Activated T-cell treated with anti-CD3 and anti-CD28 coated beads for 4 hours (primary cell): ENCODE measurements at places on chromosomes 5 and 9.

- no peak for DNase-seq
These were observed 43.4 kb upstream of the TMC1 start for GRCh38 chr9:72477930-72478518.

DNA sequence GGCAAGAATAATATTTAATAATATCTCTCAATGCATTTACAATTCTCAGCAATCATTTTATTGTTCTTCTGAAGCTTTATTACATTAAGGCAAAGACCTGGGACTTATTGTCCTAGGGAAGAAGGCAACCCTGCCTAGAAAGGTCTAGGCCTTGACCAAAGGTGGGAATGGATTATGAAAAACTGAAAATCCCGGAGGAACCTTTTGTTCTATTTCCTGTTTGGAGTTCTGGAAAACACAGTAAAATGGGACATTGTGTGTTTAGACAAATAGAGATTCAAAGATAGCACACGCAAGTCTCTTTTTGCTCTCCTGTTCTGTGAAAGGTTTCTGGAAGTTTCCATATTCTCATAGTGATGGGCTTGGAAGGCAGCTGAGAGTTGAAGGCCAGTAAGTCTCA, 31.1 kb downstream of the BAAT start:
- DNase-seq = no peak

GRCh38 chr5:151577566-151577965, 13.6 kb downstream of the FAT2 start:
- DNase-seq = no peak

DNA sequence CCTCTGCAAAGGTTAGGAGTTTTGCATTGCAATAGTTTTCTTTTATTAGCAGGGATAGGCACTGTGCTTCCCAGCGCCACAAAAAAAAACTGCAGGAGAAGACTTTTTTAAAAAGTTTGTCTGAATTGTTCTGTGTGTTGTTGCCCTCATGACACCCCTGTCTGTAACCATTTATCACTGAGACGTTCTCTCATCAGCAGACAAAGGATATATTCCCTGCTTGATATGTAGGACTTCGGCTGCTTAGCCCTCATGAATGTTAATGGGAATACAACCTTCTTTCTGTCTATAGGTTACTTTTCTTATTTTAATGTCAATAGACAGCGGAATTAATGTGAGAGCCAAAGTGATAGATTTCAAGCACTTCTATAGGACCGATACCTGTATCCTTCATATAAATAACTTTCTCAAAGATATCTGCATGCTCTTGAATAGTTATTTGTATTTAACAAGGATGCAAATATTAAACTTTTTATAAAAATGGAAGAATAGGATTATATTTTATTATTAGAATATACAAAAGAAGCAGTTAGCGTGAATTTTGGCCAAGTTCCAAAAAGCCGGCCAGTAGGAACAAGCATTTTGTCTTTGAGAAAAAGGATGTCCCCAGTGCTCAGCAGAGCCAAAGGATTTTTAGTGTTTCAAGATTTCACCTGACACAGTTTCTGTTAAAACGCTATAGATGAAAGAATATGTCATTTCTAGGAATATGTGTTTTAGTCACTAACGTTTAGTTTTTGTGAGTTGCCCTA, 1.5 kb upstream of the LYSMD3 start:
- no peak for DNase-seq

DNA sequence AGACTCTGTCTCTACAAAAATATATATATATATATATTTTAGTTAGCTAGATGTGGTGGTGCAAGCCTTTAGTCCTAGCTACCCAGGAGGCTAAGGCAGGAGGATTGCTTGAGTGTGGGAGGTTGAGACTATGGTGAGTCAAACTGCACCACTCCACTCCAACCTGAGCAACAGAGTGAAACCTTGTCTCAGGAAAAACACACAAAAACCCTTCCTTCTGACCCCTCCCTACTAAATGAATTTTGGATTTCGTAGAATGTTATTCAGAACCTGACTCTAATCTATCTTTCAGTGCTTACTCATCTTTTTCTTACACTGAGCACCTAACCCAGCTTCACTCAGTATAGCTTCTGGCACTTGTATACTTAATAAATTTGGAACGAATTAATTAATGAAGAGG, 35.2 kb upstream of the IL7R start:
- DNase-seq = no peak

DNA sequence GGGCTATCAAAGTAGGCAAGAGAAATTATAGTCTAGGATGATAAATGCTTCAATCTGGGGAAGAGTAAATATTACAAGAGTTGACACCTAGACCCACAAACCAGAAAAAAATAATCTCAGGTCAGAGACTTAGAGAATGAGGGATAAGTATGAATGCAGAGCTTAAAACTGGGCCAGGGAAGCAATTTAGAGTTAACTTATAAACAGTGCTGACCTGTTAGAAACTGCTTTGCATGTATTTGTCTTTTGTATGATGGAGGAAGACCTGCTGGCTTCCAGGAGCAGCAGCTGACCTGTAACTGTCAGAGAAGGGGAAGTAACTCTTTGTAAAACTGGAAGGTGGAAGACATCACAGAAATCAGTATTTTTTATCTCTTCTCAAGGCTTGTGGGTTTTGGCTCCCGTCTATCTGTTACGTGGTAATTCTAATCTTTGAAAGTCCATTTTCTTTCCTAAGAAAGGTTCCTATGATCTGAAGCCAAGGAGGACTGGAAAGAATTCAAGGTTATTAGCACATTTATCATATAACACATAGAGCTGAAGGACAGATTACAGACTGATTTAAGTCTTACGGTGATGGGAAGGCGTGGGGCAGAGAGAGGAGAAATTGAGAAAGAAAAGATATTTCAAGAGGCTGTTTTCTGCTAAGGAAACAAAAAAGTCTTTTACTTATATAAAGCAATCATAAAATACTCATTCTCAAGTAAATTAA, 114.7 kb upstream of the ADAMTS19 start:
- DNase-seq = no peak

GRCh38 chr9:120758544-120758943, 34.7 kb downstream of the FBXW2 start:
- DNase-seq = no peak

DNA sequence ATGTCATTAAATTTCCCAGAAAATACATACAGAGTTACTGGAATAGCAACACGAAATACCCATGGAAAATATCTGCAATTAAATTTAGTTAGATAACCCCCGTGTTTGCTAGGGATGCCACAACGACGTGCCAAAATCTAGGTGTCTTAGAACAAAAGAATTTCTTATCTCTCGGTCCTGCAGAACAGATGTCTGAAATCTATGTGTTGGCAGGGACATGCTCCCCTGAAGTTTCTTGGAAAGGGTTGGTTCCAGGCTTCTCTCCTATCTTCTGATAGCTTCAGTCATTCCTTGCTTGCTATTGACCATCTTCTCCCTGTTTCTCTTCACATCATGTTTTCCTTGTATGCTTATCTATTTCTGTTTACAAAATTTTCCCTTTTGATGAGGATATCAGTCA, 1067.0 kb downstream of the CDH18 start:
- no peak for DNase-seq

DNA sequence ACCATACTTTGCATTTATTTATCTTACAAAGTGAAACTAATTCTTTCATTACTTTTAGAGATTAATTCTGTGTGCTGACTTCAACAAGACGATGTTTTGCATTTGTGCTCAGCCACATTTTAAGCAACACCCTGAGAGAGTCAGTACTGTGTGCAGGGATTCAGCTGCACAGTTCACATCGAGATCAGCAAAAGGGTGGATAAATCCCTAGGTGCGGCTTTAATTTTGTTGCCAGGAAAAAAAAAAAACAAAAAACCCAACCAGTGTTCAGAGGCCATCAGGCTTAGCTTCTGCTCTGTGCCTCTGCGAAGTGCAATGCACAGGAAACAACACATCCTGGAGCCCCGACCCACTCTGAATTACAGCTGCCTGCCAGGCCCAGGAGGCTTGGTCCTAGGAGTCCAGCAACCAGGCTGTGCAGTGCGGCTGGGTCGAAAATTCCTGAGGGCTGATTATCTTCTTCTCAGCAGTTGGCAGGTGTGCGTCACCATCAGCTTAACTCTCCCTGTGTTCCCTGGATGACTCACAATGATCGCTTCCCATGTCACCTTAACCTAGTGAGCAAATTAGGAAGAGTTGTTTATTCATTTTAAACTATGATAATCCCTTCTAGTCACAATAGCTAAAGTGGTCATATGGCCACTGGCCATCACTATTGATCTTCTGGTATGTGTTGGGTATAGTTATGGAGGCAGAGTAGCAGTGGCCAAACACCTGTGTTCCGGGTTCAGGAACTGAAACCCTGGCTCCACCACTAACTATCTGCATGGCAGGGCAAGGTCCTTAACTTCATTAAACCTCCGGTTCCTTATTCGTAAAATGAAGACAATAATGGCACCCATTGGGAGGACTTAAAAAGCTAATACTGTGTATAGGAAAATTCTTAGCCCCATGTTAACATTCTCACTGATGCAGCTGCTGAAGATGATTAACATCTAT, 31.2 kb upstream of the NDUFB6 start:
- DNase-seq = no peak

DNA sequence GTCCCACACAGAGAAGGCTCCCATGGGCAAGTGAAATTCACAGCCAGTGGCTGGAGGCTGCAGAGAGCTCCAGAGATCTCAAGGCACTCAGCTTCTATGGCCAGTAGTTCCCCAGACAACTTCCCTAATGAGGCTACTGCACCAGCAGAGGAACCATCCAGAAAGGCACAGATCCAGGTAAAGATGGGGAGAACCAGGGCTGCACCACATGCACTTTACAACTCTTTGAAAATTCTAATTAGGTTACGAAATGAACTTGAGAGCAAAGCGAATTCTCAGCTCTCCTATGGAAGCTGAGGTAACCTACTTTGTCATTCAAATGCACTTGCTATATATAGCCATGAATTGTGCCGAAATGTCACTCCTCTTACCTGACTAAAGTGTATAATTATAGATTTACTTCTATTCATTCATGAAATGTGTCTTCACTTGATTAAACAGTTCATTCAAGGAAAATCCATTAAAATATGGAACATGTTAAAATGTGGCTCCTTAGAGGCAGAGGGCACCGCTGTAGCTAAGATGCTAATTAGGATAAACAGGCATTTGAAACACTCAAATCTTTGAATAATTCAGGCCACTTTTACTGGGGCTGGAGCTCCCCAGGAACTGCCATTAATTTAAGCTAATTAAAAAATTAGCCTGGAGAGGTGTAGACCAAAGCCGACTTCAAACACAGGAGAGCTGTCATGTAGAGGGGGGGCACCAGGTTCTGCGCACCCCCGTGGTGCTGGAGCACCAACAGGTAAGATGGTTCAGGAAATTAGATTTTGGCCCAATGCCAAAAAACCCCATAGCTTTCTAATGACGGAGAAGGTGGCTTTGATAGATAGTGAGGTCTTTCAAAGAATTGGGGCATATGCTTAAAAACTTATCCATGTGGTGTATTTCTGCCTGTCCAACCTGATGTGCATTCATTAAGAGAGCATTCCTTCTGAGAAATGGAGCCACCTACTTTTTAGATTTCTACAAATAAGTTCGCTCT, 204.1 kb downstream of the GABBR2 start:
- DNase-seq = no peak

GRCh38 chr5:113382731-113383130, 52.1 kb downstream of the TSSK1B start:
- DNase-seq = no peak

DNA sequence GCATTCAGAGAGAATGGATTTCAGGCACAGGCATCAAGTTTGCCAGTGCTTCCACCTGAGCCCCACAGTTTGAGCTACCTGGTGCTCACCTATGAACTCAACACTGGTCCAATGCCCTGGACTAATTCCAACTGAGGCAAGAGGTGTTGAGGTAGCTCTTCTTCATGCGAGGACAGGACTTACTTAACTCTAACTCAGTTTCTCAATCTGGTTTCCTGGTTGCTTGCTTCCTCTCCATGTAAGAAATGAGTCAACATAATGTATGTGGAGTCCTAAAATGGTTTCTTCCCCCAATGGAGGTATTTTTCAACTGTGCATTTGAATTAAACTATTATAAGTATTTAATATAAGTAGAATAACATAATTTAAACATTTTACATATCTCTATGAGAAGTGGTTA, 523.6 kb upstream of the DAB2 start:
- no peak for DNase-seq

- no peak for DNase-seq
These were observed 177.6 kb upstream of the IER5L start for GRCh38 chr9:129355631-129356030.

DNA sequence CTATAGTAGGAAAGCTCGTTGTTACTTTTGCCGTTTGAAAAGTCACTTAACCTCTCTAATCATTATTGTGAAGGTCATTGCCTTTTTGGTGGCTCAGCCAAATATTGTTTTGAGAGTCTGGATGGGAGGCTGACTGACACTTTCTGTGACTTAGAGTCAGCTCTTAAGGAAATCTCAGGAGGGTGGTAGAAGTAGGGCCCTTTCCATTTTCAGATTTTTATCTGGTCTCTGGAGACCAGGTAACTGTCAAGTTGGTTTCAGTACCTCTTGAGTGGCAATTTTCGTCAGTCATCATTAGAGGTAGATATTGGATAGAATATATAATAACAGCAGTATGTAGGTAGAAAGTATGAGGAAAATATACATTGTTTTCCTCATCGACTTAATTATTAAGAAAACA, 23.3 kb downstream of the UGCG start:
- no peak for DNase-seq

DNA sequence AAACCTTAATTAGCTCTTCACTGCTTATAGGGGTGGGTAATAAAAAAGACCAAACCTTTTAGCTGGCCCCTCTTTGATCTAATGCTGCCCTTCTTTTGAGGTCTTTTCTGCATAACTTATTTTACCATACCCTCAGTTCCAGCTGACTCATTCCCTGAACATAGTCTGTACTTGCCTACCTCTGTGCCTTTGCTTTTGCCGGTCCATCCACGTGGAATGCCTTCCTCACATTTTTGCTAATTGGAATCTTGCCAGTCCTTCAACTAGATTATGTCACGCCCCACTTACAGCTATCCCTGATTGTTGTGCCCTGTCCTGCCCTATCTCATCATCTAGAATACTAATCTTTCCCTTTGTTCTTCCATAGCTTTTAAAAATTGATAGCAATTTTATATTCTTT, 44.2 kb downstream of the FAF2 start:
- DNase-seq = no peak

GRCh38 chr5:180441564-180442051, 52.6 kb upstream of the CNOT6 start:
- DNase-seq = no peak
